AG09309 (cell line): ENCODE measurements at places on chromosomes 1 and 21.

GRCh38 chr1:45216200-45216541 lies 9.8 kb upstream of the ZSWIM5 start:
- no peak for DNase-seq

DNA sequence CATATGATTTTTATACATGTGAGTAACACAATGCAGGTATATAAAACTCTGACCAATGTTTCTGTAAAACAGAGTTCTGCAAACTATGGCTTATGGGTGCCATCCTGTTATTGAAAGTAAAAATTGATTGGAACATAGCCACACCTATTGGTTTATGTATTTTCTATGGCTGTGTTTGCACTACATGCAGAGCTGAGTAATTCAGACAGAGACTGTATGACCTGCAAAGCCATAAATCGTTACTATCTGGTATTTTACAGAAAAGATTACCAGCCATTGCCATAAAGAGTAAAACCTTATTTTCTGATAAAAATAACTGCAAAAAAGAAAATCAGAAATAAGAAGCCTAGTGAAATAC lies 13.1 kb downstream of the GBP1 start:
- no peak for DNase-seq

GRCh38 chr21:42117229-42117966 lies 46.3 kb downstream of the UMODL1 start:
- DNase-seq, result peak; percentile 65

DNA sequence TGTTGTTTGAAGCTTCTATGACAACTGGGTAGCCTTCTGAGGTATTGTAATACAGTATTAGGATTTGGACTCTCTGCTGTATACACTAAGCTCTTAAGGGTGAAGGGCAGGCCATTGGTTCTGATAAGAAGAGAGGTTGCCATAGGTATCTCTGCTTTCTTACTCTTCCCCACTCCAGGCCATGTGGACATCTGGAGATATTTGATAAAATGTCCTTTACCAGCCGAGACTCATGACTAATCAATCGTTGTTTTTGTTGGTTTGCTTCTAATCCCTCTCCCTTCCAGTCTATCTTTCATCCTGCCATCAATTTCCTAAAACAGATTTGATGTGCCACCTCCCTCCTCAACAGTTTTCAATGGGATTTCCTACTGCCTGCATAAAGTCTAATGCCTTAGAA lies 64.6 kb upstream of the WDR26 start:
- DNase-seq, result no peak
